ENCODE measurements at places on chromosomes 7 and 10.

GRCh38 chr10:1289591-1289990, 233.4 kb downstream of the WDR37 start:
- DNase-seq: no peak

DNA sequence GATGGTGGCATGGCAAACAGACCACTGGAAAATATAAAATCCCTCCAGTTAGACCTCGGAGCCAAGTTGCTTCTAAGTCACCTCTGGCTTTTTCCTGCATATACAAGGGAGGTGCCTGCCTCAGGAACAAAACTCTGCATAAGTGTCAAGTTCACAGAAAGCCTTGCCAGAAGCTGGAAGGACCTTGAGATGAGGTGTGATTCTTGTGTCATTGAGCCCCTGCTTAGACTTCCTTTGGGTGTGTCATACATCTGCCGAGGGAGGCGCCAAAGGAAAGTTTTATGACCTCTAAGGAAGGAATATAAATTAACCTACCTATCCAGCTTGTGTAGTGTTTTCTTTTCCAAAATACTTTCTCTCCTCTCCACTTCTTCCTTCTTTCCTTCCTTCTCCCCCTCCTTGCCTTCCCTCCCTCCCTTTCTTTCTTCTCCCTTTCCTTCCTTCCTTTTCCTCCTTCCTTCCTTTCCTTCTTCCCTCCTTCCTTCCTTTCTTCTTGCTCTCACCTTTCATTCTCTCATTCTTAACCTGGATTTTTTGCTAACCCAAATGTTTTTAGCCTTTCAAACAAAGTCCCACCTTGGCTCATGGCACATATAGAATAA, 75.2 kb downstream of the TRIL start:
- DNase-seq: no peak

- DNase-seq: no peak
Observed at GRCh38 chr10:77251297-77252013, 386.2 kb downstream of the KCNMA1 start.

- no peak for DNase-seq
Observed at GRCh38 chr10:122265896-122266295, 5.2 kb upstream of the BTBD16 start.

- no peak for DNase-seq
Observed at GRCh38 chr10:119131512-119132240, 27.8 kb downstream of the DENND10 start.

- no peak for DNase-seq
Observed at GRCh38 chr7:134908289-134908688, 78.0 kb upstream of the AGBL3 start.

DNA sequence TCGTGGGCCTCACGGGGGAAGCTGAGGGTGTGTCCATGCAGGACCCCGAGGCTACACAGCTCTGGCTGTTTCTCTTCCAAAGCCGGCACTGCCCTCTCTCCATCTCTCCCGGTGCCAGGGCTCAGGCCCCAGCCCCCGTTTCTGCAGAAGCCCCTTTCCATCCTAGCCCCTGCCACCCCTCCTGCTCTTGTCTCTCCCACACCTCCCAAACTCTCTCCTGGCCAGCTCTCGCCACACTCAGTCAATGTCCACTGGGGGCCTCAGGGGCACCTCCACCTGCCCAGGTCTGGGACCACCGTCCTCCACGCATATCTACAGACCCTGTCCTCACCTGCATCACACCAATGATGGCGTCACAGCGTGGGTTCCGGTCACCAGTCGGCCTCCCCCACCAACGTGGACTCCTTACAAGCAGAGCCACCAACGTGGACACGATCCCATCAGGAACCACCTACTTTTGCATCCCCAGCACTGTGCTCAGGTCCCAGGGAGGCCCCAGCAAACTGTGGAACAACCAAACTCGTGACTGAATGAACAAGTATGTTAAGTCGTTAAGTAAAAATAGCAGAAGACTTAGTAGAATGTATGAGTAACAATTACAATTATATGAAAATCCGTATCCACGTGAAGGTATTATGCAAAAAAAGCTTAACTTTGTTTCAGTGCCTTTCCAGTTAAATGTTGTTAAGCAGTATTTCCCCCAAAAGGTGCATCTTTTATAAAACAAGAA, 38.4 kb downstream of the DIP2C start:
- DNase-seq: no peak

DNA sequence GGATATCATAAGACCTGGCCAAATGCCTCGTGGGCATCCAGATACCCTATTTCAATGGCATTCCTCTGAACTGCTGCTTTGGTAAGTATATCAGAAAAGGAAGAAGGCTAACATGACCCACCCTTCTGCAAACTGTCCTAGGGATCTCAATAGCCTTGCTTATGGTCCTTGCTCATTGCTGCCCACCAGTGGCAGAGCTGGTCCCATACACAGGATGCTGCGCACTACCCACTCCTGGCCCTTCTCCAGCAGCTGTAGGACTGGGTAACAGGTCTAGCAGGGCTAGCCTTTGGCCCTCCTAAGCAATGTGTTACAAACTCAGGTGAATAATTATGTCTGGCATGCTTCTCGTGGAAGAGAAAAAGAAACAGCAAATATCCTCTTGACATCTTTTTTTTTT, 72.5 kb downstream of the C10orf90 start:
- DNase-seq: no peak

- no peak for DNase-seq
Observed at GRCh38 chr7:101121991-101122932, 4.6 kb upstream of the SERPINE1 start.

DNA sequence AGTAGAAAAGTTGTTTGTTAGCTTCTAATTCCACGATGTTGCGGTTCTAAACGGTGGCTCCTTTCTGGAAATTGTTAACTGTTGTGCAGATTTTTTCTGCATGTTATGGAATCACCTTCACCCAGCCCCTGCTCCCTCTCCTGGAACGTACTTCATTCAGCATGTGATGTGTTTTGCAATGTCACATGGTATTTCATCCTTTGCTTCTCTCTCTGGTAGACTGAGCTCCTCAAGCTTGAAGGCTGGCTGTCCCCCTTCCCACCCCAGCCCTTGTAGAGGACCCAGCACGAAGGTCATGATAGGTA, 4.4 kb downstream of the PPP2R2D start:
- DNase-seq: no peak

DNA sequence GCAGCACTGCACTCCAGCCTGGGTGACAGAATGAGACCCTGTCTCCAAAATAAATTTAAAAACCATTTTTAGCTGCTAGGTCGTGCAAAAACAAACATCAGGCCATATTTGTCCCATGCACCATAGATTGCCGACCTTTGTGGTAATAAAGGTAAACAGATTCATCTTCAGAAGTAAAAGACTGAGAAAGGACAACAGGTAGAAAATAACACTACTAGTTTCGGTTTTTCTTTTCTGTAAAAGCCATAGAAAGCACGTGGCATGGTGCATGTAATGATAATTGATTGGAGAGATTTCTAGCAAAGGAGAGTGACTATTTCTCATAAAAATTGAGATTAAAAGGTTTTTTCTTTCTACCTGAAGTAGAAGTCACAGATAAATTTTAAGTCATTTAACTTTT, 93.9 kb downstream of the DNAH11 start:
- no peak for DNase-seq

DNA sequence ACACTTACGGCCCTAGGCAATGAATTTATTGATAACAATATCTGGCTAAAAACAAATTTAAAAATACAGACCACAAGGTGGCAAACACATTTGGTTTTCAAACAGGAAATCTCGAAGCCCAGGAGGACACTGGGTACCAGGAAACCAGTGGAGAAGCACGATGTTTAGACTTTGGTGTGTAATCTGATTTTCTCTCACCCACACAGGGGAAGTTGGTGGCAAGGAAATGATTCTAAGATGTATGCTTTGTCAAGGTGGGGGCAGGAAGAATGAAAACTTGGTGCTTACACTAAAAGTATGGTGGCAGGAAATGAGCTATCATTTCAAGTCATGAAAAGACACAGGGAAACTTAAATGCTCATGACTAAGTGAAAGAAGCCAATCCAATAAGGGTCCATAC, 113.2 kb upstream of the ANKRD1 start:
- DNase-seq: no peak

DNA sequence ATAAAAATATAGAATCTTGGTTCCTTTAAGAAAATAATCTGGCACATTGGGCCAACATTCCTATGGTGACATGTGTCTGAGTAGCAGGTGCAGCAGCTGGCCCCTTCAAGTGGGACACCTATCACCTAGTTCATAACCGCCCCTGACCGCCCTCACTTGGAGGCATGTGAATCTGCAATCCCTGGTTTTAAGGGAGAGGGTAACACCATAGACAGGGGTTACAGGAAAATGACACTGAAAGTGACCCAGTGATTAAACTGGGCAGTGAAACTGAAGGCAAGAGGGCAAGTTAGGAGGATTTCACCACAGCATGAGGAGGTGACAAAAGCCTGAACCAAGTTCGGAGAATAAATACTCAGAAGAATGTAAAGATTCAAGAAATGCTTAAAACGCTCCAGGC, 1.1 kb downstream of the RSU1 start:
- no peak for DNase-seq
